ENCODE measurements at places on chromosomes 5 and 9. TPM values are rescaled to one million over a fixed set of nuclear protein-coding genes. Genes with fewer than 3 reads are reported as not detected.

The PCDHB3 gene
- polyA plus RNA-seq: 0.10 TPM

DNA sequence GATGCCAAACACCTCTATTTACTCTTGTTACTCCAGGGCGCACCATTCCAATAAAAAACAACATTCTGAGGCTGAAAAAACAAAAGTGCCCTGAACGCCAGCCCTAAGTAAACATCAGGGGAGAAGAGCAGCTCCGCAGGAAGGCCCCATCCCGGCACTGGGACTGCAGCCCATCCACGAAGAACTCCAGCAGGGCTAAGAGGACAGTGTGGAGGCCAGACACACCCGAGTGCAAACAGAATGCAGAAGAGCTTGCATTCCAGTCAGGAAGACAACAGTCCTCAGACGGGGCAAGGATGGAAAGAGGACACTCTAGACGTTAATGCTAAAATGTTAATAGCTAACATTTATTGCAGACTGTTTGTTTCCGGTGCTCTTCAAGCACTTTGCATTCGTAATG is 33.0 kb downstream of the FAM240B start:
- DNase-seq: no peak

GRCh38 chr5:84281383-84281782 is 103.3 kb downstream of the EDIL3 start:
- no peak for DNase-seq

DNA sequence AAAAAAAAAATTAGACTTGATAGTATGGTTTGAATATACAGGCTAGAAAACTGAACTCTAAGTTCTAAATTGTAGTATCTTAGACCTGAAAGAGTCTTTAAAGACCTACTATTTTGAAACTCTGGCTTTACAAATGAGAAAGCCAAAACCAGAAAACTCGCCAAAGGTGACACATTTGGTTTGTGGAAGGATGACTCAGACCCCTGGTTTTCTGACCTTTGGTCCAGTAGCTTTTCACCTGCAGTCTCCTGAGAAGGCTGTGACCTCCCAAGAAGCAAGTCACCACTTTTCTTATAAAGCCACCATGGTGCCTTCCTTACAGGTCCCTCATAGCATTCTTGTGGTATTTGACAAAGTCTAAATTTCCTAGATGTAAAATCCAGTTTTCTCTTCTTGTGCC is 102.1 kb upstream of the CEP78 start:
- no peak for DNase-seq

The TMEM38B gene
- 3.3 TPM for polyA plus RNA-seq

The RAD1 gene
- 18.4 TPM for polyA plus RNA-seq
